ENCODE measurements at places on chromosomes 12 and 14. TPM values are rescaled to one million over a fixed set of nuclear protein-coding genes. Genes with fewer than 3 reads are reported as not detected.

GRCh38 chr12:104057771-104058197 lies 6.5 kb upstream of the HCFC2 start:
- DNase-seq = no peak

Gene CFAP54
- total RNA-seq = 0.48 TPM

Gene C12orf60
- total RNA-seq = 2.5 TPM

GRCh38 chr12:67764946-67765619 lies 116.5 kb downstream of the DYRK2 start:
- no peak for DNase-seq

GRCh38 chr12:29492891-29493290 lies 4.6 kb downstream of the OVCH1 start:
- no peak for DNase-seq

DNA sequence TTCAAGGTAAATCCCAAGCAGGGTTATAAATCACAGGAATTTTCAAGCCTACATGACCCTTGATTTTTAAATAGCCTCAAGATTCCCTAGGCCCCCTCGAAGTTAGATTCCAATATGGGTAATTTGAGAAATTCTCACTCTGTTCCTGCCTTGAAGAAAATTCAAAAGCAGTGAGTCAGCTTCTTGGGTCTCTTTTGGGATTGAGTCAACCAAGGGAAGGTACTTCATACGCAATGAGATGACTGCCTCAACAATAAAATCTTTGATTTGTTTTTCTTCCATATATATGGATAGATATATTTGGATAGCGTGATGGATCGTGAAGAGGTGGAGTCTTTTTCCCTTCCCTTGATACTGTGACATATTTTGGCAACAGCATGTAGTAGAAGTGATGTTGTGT lies 180.4 kb upstream of the ATP2B1 start:
- DNase-seq = no peak

Gene IL26
- total RNA-seq = not detected

DNA sequence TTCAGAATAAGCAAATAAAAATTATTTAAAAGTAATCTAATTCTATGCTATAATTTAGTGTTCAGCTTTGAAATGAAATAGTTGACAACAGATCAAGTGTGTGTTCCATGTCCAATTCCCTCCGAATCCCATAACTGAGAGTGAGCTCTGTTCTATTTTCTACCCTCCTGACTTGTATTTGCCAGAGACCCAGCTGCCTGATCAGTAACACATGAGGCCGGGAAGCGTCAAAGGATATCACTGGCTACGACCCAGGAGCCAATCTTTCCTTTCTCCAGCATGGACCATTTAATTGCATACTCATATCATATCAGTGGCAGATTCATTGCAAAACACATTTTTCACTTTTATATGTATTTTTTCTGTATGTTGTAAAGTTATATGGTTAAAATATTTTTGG lies 108.8 kb upstream of the TSPAN8 start:
- no peak for DNase-seq

- DNase-seq = no peak
These were observed 12.7 kb downstream of the CCDC197 start for GRCh38 chr14:94009767-94010166.

GRCh38 chr12:103852498-103852997 lies 11.5 kb upstream of the NT5DC3 start:
- DNase-seq = no peak

Gene MAP3K9
- total RNA-seq = 1.5 TPM

- DNase-seq = no peak
These were observed 33.7 kb upstream of the SELPLG start for GRCh38 chr12:108667349-108667748.

Gene KRT75
- not detected for total RNA-seq

Gene NEK9
- 115 TPM for total RNA-seq

DNA sequence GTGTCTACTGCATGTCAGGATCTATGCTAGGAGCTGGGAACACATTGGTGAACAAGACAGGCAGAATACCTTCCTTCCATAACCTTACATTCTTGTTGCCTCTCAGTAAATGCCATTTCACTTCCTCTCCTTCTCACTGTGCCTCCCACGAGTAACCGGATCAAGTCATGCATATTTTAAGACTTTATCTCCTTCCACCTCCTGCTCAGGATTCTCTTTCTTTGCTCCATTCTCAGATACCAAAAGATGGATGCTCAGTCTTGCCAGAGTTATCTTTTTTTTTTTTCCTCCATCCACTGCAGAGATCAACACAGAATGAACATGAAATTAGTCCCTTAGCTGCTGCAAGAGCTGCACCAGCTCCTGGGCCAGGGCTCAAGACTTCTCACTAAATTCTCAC lies 20.0 kb upstream of the APPL2 start:
- no peak for DNase-seq

Gene SLC41A2
- 6.8 TPM for total RNA-seq

DNA sequence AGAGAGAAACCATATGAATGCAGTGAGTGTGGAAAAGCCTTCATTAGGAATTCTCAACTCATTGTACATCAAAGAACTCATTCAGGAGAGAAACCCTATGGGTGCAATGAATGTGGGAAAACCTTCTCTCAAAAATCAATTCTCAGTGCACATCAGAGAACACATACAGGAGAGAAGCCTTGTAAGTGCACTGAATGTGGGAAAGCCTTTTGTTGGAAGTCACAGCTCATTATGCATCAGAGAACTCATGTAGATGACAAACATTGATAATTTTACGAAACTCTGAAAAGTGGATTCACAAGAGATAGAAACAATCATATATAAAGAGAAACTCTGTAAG lies 22.9 kb downstream of the ZNF268 start:
- no peak for DNase-seq

DNA sequence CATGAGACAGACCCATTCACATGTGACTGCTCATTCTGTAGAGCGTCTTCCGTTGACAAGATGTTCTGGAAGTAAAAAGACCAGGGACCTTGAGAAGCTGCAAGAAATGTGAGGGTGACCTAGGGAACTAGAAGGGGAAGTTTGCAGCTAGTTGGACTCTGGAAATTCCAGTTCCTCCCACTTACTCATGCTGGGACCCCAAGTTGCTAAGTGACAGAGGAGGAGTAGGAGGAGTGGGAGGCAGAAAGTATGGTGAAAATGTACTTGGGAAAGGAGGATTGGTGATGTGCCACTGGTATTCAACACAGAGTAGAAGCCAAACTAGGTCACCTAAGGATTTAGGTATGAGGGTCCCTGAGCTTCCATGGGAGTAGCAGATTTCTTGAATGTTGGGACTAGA lies 132.4 kb downstream of the KCNA5 start:
- DNase-seq = no peak

DNA sequence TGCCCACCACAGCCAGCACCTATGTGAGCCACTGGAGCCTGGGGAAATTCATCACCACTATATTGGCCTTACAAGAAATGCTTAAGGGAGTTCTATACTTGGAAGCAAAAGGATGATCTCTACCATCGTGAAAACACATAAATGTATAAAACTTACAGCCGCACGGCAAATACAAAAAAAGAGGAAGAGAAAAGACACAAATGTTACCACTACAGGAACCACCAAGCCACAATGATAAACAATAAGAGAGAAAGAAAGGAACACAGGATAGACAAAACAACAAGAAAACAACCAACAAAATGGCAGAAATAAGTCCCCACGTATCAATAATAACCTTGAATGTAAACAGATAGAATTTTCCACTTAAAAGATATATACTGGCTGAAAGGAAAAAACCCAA lies 267.5 kb downstream of the TMEM121 start:
- no peak for DNase-seq

GRCh38 chr12:52615912-52616311 lies 2.4 kb downstream of the KRT73 start:
- no peak for DNase-seq

DNA sequence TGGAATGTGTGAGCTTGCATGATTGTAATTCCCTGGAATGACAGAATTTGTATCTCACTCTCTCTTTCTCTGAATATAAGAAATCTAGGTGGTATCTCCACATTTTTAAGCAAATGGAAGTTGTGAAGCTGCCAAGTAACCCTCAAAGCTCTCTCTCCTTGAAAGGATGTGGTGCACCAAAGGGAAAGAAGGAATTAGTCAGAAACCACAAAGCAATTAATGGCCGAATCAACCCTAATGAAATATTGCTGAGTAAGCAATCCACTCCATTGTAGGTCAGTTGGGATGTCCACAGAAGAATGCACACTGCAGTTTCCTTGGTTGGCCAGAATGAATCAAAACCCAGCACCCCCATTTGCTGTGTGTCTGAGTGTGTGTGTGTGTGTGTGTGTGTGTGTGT lies 153.5 kb downstream of the KCNA5 start:
- no peak for DNase-seq

Gene INSM2
- total RNA-seq = not detected

- DNase-seq = no peak
These were observed 9.8 kb upstream of the KRT8 start for GRCh38 chr12:52914576-52915121.

- no peak for DNase-seq
These were observed at the start of gene TBC1D30 for GRCh38 chr12:64824500-64825142. TSS of gene TBC1D30 (plus strand) at chr12:64824647. CDS start at chr12:64824880, 233 bp downstream.

Gene FGF6
- total RNA-seq = not detected

Gene SPPL3
- total RNA-seq = 32.2 TPM

DNA sequence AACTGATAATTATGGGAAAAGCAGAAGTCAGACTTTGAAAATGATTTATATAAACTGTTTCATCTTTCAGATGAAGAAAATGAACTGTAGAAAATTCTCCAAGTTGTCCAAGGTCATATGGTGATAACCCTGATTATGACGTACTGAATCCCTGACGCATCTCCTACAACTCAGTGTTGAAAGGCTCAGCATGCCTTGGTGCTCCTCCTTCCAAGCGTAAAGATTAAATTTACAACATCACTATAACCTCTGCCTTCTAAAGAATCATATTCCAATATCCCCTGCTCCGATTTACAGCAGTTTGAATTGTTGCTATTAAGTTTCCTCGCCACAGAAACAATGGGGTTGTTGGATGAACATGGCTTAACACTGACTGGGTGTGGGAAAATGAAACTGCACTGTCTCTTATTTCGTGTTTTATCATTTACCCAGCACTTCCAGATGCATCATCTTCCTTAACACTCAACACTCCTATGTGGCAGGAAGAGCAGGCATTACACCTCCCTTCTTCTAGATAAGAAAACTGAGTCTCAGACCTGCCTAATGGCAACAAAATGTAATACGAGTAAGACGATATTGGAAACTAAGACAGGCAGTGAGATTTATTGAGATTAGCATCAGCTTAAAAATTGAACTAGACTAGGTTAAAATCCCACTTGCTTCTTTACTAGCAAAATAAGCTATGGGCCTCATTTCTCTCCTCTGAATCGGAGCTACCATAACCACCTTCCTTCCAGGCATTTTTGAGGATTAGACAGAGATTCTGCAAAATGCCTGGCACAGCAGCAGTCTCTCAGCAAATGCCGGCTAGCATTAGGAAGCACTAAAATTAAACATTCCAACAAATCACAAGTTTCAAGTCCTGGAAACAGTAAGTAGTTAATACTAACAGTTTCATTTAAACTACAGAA lies 74.2 kb downstream of the PPM1H start:
- no peak for DNase-seq

DNA sequence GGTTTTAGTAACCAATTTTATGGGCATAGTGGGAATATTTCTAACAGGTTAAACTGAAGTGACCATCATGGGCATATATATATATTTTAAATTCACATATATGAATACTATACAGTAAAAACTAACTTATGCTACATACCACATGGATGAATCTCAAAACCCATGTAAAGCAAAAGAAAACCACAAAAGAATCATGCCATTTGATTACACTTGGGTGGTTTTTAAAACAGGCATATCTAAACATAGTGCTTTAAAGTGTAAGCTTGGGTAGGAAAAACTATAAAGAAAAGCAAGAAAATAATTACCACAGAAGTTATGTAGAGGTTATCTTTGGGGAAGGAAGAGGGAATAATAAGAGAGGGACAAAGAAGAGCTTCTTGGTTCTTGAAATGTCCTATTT lies 326.1 kb downstream of the NAV3 start:
- no peak for DNase-seq

Gene ZCCHC8
- total RNA-seq = 10.1 TPM

Gene LBHD2
- total RNA-seq = not detected

- DNase-seq = no peak
These were observed 446.5 kb downstream of the ADAMTS20 start for GRCh38 chr12:43105426-43105981.

GRCh38 chr12:75205558-75205957 lies 4.1 kb downstream of the KCNC2 start:
- no peak for DNase-seq

All from cardiac septum (tissue), 1 donor.